GM04504 (cell line): ENCODE measurements at places on chromosomes 7 and 10.

DNA sequence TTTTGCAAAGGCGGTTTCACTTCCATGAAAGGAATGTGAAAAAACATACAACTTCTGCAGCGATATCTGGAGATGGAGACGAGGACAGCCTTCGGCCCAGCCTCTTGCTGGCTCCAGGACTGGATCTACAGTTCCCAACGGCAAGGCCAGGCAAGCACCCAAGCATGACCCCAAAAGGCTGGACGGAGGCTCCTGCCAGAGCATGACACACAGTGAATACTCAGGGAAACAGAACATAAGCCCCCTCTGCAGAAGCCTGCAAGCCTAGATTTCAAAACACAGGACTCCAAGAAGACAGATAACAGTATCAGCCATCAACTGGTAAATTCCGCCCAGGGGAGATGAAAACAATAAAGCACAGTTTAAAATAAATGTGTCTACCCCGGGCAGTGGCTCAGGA is 3.3 kb upstream of the LRRC27 start:
- DNase-seq: no peak

DNA sequence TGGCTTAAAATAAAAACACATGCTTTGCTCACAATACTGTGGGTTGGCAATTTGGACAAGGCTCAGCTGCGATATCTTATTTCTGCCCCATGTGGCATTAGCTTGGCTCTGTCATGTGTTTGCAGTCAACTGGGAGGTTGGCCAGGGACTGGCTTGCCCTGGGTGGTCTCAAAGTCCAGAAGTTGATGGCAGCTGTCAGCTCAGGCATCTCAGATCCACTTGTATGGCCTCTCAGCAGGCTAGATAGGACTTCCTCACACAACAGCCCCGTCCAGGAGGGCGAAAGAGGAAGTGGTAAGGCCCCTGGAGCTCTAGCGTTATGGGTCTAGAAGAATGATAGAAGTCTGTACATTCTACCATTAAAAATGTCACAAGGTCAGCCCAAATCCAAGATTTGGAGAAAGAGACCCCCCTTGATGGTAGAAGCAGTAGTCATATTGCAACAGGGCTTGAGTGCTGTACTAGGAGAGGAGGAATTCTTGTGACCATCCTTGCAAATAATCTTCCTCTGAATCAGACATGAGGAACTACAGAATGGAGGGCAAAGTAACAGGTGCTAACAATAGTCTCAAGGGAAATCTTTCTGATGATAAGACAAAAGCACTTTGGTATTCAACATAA is 166.2 kb downstream of the FAM107B start:
- DNase-seq: no peak

GRCh38 chr7:80309971-80310549 is 175.4 kb downstream of the GNAI1 start:
- no peak for DNase-seq

- DNase-seq: no peak
Observed at GRCh38 chr10:110268442-110268841, 36.3 kb downstream of the SMNDC1 start.

DNA sequence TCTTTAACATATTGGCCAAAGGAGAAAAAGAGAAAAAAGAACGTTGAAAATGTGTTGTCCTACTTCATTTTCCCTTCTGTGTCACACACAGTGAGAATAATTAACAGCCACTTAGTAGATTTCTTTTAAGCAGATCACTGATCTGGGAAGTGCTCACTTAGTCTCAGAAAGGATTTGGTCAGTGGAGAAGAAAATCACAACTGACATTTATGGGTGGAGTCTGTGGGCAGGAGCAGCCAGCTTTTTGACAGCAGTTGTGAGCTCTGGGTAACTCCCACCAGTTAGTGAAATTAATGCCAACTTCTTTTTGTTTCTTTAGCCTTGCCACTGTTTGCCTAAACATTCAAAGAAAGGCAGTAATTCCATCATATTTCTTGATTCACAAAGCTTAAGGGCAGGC is 49.7 kb downstream of the CDK14 start:
- DNase-seq: no peak

DNA sequence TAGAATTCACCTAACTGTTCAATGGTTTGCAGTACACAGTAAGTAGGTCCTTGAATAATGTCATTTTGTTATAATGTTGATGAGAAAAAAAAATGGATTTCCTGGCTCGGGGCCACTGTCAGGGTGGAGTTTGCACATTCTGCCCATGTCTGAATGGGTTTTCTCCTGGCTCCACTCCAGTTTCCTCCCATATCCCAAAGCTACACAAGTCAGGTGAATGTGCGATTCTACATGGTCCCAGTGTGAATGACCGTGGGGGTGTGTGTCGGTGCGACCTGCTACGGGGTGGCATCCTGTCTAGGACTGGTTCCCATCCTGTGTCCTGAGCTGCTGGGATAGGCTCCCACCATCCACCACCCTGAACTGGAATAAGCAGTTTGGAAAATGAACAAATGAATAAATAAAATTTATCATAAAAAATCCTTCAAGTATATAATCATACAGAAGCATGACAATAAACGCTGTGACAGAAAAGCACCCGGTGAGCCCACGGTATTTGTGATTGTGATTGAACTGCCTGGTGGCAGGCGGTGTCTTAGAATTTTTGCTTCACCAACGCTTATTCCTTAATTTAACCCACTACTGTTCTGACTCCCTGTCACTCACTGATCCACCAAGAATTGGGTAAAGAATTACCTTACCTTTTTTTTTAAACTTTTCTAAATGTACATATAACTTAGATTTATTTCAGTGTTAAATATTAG is 114.1 kb downstream of the ICA1 start:
- no peak for DNase-seq

GRCh38 chr10:57468894-57469432 is 798.7 kb downstream of the IPMK start:
- no peak for DNase-seq

GRCh38 chr7:117271566-117271965 is 51.3 kb downstream of the WNT2 start:
- DNase-seq: no peak

GRCh38 chr10:59362959-59363381 is 621 bp upstream of the FAM13C start:
- no peak for DNase-seq

GRCh38 chr10:104348601-104349000 is 5.0 kb upstream of the CFAP58 start:
- no peak for DNase-seq

GRCh38 chr7:28592861-28593260 is 180.5 kb downstream of the CREB5 start:
- DNase-seq: no peak

DNA sequence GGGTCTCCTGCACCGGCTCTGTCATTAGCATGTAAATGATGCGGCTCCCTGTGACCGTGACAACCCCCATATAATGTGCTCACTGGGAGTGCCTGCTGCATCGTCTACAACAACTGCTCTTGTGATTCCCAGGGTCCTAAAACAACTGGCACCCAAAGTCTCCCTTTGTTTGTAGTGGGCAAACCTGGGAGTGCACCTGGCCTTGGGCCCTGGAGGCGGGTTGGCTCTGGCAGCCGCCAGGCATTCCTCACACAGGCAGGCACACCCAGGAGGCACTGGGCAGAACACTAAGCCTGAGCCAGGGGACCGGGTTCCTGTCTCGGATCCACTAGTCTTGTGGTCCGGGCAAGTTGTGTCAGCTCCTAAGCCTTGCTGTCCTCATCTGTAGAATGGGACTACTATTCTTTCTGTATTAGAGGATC is 115.5 kb upstream of the GPR26 start:
- no peak for DNase-seq

GRCh38 chr10:75187961-75188426 is 22.6 kb upstream of the VDAC2 start:
- DNase-seq: peak; percentile 36

DNA sequence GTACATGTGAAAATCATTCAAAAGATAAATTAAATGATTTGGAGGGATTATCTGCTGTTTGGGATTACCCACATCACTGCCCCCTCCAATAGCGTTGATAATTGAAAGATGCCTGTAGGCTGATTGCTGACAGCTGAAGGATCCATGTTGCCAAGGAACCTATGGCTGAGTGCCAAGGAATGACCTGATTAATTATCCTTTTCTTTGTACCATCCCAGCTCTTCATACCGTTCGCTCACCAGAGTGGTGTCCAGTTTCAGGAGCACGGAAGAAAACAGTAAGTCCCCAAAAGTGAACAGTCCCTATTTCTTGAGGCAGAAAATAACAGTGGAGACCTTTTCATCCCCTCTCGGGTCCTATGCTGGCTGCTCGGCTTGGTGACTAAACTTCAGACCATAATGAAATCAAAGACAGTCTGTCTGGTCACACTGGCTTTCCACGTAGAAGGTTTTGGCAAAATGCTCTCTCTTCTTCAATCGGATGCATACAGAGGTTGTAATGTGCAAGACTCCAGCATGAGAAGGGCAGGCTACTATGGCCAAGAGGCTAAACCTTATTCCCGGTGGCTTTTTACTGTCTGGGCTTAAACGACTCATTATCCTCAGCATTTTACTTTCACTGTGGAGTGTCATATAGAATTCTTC is 108.8 kb downstream of the SPAG6 start:
- no peak for DNase-seq

- DNase-seq: no peak
Observed at GRCh38 chr7:2663121-2663886, 24.7 kb upstream of the AMZ1 start.

DNA sequence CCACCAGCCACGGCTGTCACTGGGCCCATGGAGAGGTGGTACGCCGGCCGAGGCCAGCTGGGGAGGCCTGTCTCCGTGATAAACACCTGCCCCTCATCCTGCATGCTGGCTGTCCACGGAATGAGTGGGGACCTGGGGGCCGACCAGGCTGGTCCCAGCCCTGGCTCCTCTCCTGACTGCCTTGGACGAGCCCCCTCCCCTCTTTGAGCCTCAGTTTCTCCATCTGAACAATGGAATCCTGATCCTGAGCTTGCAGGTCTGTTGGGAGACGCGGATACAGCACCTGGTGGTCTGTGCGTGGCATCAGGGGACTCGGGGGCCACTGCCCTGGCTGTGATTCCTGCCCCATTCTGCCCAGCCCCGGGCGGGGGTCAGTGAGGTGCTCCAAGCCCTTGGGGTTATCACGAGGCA is 109.9 kb downstream of the MICALL2 start:
- no peak for DNase-seq

GRCh38 chr7:10703981-10704380 is 269.7 kb upstream of the PHF14 start:
- DNase-seq: no peak

- peak; percentile 64 for DNase-seq
Observed at GRCh38 chr10:22086730-22087401, 83.3 kb upstream of the DNAJC1 start.
